ENCODE measurements at places on chromosomes 1 and 21.

- peak; percentile 94 for DNase-seq
Measured at GRCh38 chr21:41641821-41642701, 124.8 kb downstream of the RIPK4 start.

- no peak for DNase-seq
Measured at GRCh38 chr1:53981220-53981619, 35.1 kb downstream of the LRRC42 start.

- no peak for DNase-seq
Measured at GRCh38 chr1:160040476-160040875, 8.7 kb upstream of the PIGM start.

DNA sequence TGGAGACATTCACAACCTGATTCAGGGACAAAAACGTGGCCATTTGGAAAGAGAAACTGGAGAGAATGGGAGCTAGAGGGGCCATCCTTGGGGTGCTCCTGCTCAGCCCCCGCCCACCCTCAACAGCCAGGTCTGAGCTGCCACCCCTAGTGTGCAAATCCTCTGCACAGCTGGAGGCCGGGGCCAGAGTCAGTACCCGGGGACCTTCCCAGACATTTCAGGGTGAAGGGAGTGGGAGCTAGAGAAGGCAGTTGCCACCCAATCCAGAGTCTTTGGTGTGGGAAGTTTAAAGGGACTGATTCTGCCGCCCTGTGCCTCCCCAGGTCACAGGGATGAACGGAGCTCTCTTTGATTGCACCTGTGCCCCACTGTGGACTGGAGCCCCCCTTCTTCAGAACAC lies 397.4 kb downstream of the MATN1 start:
- DNase-seq = no peak

- no peak for DNase-seq
Measured at GRCh38 chr1:161940866-161941591, 82.6 kb downstream of the OLFML2B start.

GRCh38 chr1:184753117-184753516 lies 1.5 kb downstream of the EDEM3 start:
- DNase-seq = no peak

DNA sequence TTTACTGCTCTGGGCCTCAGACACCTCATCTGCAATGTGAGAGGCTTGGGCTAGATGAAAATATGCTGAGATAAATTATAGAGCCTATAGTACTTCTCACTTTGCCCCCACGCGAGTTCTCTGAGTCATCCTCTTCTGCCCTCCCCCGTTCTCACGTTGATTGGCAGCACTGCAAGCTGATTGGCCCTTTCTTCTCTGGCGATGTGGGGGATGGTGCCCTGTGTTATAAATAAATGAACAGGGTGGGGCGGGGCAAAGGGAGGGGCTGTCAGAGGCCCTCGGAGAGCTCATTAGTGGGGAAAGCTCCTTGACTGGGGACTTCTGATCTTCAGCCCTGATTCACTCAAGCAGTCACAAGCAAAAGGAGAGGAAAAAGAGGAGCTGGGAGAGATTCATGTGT lies 64.3 kb upstream of the ZC3H12A start:
- no peak for DNase-seq

- no peak for DNase-seq
Measured at GRCh38 chr1:203873094-203873493, 11.7 kb downstream of the SNRPE start.

- DNase-seq = no peak
Measured at GRCh38 chr1:170351366-170351946, 180.5 kb upstream of the GORAB start.

GRCh38 chr1:3296826-3297225 lies 157.6 kb upstream of the ARHGEF16 start:
- DNase-seq = no peak

- no peak for DNase-seq
Measured at GRCh38 chr21:14484188-14485009, 61.7 kb downstream of the SAMSN1 start.

DNA sequence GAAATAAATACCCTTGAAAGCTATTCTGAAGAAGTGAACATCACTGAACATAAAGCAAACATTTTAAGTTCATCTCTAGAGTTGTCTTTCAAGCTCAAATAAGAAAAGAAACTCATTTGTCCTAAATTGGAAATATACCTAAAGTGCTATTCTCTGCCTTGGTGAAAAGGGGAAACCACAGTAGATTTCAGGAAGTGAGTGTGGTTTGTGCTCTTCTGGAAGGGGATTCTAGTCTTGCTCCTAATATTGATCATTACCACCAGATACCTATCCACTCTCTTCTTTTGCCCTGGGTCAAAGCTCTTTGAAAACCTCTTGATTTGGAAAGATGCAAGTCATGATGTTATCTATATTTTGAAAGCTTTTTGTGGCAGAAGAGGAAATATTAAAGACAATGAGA lies 798.1 kb downstream of the ADGRL2 start:
- no peak for DNase-seq

GRCh38 chr1:156140879-156141707 lies 12.3 kb upstream of the SEMA4A start:
- peak; percentile 23 for DNase-seq

- DNase-seq = no peak
Measured at GRCh38 chr1:9990944-9991343, 6.1 kb upstream of the RBP7 start.

DNA sequence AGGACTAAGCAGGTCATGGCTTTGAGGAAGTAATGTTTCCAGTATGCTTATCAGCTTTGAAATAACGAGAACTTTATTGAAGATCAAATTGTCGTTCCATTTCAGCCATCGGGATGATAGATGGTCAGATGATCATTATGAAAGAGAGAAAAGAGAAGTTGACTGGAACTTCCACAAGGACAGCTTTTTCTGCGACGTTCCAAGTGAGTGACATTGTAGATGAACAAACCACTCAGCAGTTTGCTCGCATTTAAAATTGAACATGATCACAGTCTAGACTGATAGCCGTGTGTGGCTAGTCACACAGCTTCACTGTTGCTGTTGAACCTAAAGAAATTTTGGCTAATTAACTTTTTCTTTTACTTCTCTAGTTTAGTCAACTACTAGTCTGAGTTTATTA lies 151.1 kb downstream of the TLR5 start:
- DNase-seq = no peak

GRCh38 chr1:232650845-232651244 lies 20.9 kb upstream of the SIPA1L2 start:
- DNase-seq = peak; percentile 30

GRCh38 chr1:231091415-231091814 lies 51.4 kb upstream of the FAM89A start:
- DNase-seq = no peak
